ENCODE measurements at places on chromosomes 1 and 21.

DNA sequence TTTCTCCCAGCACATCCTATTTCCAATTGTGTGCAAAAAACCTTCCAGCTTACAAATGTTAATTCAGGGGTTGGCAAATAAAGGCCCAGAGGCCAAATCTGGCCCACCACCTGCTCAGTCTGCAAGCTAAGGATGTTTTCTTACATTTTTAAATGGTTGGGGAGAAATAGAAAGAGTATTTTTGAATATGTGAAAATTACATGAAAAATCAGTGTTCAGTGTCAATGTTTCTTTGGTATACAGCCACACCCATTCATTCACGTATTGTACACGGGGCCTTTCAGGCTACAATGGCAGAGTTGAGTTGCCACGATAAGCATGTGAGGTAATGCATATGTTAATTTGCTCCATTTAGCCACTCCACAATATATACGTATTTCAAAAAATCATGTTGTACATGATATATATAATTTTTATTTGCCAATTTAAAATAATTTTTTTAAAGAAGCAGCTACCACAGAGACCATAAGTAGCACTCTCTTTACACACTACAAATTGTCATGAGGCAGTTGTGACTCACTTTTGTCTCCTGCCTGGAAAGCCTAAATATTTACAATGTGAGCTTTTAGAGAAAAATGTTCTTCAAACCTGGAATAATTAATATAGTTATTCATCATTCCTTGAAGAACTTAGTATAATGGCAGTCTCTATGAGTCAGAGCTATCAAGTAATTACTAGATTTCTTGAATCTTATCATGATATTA, 189.6 kb downstream of the SMYD3 start:
- DNase-seq = peak; percentile 40

DNA sequence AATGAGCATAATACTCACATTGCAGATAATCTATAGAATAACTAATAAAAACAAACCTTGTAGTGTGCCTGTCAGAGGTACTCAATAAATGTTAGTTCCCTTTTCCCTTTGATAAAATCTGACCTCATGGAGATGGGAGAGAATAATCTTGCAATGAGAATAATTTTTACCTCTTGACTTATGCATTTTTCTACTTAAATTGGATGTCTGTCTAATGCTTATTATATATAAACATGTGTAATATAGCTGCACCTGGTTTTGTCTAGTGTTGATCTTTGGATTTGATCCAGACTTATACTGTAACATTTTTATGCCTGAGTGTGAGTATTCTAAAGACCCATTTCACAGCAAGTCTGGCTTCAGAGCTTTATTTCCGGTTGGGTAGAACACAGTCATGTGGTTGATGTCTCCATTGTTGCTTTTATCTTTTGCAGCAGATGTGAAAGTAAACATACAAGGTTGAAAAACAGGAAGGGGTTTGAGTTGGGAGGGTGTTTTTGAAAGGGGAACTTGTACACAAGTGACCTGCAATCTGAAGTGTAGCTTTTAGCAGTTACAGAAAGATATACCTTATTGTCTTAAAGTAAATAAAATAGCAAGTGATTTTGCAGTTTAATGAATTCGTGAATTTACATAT, 12.4 kb downstream of the EPB41 start:
- no peak for DNase-seq

GRCh38 chr1:116458695-116459094, 85.7 kb downstream of the ATP1A1 start:
- DNase-seq = no peak

DNA sequence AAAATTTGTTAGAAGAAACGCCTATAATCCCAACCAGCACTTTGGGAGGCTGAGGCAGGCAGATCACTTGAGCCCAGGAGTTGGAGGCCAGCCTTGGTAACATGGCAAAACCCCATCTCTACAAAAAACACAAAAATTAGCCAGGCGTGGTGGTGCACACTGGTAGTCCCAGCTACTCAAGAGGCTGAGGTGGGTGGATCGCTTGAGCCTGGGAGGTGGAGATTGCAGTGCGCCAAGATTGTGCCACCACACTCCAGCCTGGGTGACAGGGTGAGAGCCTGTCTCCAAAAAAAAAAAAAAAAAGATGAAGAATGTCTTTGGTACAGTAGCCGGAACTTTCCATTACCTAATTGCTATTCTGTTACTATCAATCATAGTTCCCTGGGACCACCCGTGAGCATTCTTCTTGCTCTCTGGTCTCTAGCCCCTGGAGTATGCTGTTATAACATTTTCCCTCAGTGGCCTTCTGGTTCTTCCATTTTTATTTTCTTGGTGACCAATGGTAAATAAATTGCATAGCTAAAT, 43.4 kb downstream of the WASF2 start:
- no peak for DNase-seq

- DNase-seq = no peak
Observed at GRCh38 chr1:116957646-116958045, 43.9 kb upstream of the CD101 start.

DNA sequence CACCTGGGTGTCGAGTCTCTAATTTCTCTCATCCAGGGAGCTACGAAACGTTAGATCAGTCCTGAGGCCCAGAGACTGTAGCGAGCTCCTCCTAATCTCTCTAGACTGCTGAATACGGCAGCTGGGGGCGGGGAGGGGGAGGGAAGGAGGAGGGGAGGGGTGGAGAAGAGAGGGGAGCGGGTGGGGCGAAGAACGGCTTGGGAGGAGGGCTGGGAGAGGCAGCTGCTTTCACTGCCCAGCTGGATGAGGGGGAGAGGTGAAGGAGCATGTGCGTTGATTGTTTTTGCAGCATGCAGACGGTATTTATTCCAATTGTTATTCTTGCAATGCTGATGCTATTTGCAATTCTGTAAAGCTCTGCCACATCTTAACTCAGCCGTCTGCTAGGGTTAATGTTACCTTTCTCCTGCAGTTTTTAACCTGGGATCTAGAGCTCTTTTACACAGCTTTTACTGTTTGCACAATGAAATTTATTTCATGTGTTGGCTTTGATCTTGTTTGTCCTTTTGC, 790 bp downstream of the DNAJC6 start:
- no peak for DNase-seq

- no peak for DNase-seq
Observed at GRCh38 chr1:182765391-182765790, 24.2 kb upstream of the NPL start.

GRCh38 chr1:201666102-201666501, 127.2 kb downstream of the NAV1 start:
- no peak for DNase-seq
